H4 (cell line): ENCODE measurements at places on chromosomes 6 and 20. TPM values are rescaled to one million over a fixed set of nuclear protein-coding genes. Genes with fewer than 3 reads are reported as not detected.

GRCh38 chr20:36852187-36852586 is 23.8 kb upstream of the TLDC2 start:
- no peak for DNase-seq

- no peak for DNase-seq
These were observed 245.3 kb downstream of the MAFB start for GRCh38 chr20:40443753-40444152.

DNA sequence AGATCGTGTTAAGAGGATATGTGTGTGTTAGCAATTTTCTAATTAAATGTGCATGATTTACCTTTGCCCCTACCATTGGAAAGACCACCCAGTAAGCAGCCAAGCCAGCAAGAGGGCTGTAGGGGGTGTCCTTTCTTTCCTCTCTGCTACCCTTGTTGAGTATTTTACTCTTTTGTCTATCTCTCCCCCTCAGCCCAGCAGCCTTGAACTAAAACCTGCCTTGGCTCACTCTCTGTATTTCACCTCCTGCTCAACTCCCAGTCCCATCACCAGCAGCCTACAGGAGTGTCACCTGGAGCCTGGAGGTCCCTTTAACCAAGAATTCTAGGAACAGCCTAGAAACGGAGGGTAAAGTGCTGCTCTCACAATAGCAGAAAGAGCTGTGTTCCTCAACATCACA is 81.0 kb downstream of the HIVEP2 start:
- DNase-seq = no peak

GRCh38 chr6:170212956-170213636 is 77.8 kb downstream of the DLL1 start:
- DNase-seq = no peak

GRCh38 chr6:82145926-82146452 is 101.6 kb downstream of the IBTK start:
- no peak for DNase-seq

DNA sequence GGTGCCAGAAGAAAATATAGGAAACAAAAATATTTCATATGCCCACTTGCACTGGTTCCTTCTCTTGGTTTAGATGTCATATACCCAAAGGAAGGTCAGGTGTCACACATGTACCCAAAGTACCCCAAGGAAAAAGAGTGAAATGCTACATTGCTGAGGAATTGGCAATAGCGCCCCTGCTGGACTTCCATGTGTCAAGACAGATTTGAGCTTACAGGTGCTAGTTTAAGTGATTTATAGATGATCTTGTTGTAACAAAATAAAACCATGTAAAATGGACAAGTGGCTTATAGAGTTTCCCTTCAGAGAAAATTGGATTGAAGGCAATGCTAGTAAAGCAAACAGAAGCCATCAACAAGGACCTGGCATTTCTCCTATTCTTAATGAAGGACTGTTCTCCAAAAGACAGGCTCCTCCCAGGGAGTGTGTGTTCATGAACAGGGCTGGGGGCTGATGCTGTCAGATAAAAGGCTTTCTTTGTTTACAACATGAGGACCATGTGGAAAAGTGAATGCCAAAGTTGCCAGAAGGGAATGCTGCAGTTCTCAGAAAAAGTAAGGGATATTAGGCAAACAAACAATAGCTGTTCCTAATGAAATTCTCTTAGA is 64.3 kb upstream of the PAK5 start:
- no peak for DNase-seq

- no peak for DNase-seq
These were observed 178.7 kb downstream of the GJA1 start for GRCh38 chr6:121614115-121614514.

DNA sequence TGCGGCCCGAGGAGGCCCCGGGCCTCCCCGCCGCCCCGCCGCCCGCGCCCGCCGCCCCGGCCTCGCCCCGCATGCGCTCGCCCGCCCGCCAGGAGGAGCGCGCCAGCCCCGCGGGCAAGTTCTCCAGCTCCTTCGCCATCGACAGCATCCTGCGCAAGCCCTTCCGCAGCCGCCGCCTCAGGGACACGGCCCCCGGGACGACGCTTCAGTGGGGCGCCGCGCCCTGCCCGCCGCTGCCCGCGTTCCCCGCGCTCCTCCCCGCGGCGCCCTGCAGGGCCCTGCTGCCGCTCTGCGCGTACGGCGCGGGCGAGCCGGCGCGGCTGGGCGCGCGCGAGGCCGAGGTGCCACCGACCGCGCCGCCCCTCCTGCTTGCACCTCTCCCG is 1.5 kb downstream of the FOXQ1 start:
- no peak for DNase-seq

DNA sequence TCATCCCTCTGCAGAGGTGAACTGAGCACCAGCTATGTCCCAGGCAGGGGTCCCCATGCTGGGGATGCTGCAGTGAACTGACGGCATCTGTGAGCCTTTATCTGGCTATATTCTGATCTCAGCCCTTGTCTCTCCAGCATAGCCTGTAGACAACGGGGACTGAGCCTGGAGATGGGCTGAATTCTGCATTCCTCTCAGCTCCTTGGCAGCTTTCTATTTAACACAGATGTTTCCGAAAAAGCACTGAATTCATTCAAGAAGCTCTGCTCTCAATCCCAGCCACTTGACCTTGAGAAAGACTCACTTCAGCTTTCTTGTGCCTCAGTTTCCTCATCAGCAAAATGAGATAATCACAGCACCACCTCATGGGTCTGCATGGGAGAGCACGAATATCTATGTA is 204.4 kb upstream of the PMEPA1 start:
- DNase-seq = no peak

GRCh38 chr6:5813625-5814027 is 193.1 kb downstream of the NRN1 start:
- DNase-seq = no peak

DNA sequence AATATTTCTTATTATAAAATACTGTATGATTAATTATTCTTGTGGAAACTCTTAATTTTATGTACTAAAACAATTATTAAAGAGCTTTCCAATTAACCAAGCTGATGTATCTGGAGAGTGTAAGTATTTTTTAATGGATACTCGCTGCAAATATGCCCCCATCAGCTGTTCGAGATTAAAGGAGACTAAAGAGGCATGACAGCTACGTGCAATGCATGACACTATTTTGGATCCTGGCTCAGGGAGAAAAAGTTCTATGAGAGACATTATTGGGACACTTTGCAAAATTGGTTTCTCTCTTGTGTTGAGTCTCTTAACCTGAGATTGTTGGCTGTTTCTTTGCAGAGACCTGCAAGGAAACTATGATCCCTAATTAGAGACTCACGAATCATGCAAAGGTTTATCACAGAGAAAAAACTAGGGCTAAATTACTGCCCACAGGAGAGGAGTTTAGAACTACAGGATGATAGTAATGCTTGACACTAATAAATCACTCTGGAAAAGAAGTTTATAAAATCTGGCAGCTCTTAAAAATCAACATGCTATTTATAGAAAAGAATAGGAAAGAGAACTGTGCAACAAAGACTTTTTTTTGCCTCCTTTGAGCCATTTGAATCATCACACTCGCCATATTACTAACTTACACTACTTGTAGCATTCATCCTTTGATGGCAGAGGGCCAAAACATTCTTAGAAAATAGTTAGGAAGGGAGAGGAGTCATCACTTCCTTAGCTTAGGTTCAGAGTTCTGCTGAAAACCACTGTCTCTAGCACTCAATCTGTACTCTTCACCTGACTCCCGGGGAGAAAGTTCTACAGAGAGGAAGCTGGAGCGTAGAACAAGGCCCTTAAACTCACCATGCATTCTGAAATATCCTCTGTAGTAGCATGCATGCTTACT is 25.3 kb downstream of the NRN1 start:
- DNase-seq = peak; percentile 39

- no peak for DNase-seq
These were observed 982 bp downstream of the MMUT start for GRCh38 chr6:49462071-49462470.

GRCh38 chr6:37313723-37314486 is 39.9 kb upstream of the RNF8 start:
- no peak for DNase-seq

DNA sequence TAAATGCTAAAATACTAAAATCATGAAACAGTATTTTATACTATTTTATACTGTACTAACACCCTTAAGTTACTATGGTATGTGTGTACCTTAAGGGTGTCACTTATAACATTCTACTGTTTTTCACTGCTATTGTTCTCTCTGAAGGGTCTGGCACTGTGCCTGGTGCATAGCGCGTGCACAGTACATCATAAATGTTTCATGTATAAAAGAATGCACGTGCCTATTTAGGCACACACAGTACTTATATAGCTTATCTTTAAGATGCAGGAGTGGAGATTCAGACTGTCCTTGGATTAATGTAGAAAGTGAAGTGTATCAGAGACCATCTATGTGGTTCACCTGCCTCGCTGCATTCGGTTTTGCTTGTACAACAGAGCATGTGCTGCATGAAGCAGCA is 64.0 kb upstream of the SGK1 start:
- DNase-seq = no peak

- no peak for DNase-seq
These were observed 75.0 kb upstream of the SULF2 start for GRCh38 chr20:47860049-47860830.

GRCh38 chr6:8375916-8376315 is 59.4 kb downstream of the SLC35B3 start:
- no peak for DNase-seq

DNA sequence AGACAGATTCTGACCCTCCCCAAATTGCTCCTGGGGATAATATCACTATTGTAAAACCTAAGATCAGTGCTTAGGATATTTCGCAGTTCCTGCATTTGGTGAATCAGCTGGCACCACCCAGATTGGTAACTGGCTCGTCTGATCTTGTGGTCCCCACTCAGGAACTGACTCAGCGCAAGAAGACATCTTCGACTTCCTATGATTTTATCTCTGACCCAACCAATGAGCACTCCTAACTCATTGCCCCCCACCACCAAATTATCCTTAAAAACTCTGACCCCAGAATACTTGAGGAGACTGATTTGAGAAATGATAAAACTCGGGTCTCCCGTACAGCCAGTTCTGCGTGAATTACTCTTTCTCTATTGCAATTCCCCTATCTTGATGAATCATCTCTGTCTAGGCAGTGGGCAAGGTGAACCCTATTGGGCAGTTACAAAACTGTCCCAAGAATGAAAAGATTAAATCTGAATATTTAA is 55.7 kb upstream of the PRND start:
- DNase-seq = peak; percentile 52

DNA sequence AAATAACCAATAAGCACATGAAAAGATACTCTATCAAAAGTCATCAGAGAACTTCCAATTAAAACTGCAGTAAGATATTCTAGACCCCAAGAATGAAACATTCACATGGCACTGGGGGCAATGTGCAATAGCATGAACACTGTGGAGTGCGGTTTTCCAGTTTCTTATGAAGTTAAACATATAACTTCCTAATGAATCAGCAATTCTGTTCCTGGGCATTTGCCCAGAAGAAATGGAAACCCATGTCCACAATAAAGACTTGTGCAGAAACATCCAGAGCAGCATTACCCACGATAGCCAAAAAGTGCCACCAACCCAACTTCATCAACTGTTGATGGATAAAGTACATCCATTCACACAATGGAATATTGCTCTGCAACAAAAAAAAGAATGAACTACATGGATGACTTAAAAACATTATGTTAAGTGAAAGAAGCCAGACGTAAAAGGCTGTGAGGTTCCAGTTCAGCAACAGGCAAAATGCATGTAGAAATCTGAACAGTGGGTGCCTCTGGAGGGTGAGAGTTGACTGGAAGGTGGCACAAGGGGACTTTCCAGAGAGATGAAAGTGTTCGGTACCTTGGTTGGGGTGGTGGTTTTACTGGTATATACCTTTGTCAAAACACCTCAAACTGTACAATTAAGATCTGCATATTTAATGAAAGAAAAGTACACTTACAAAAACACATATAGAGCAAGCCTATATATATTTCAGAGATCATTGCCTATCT is 207.2 kb upstream of the ECI2 start:
- no peak for DNase-seq

DNA sequence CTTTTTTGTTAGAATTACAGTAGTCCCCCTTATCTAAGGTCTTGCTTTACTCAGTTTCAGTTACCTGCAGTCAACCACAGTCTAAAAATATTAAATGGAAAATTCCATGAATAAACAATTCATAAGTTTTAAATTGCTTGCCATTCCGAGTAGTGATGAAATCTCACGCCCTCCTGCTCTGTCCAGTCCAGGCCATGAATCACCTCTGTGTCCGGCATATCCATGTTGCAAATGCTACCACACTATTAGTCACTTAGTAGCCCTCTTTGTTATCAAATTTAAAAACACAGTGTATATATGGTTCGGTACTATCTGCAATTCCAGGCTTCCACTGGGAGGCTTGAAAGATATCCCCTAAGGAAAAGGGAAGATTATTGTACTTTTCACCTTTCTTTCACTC is 164.6 kb upstream of the FAM83B start:
- DNase-seq = peak; percentile 22

DNA sequence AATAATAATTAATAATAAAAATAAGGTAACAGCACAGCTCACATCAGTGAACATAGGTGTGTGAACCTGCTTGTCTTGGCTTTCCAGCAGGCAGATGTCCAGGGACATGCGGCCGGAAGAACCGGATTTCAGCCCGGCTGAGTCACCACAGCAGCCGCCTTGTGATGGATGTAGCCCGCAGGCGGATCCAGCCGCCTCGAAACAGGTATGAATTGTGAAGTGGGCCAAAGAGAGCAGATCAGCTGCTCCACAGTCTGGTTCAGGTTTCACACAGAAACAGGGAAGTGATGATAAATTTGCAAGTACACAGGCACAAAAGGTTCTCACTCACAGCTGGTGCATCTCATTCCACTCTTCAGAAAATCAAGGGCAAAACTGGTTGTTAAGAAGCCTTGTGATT is 55.1 kb downstream of the ID4 start:
- DNase-seq = peak; percentile 63

- DNase-seq = no peak
These were observed 200.7 kb downstream of the WDR27 start for GRCh38 chr6:169501128-169501527.

DNA sequence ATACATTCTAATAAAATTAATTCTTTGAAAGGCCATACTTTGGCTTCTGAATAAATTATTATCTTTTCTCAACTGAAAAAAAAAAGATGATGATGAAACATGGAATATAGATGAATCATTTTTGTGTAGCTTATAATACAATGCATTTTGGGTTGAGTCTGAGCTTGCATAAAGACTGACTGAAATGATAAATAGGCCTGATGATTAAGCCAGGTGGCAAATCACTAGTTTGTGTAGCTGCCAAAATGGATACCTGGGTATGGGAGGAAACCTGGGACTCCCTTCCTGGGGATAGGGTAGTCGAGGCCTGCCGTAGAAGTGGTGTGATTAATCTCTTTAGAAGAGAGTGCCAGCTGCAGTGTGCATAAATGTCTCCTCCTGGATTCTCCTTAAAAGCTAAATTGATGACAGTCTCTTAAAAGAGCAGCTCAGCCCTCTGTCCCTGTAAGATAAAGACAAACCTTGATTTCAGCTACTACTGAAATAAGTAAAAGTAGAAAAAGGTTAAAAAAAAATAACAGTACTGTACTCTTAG is 275.1 kb downstream of the GRIK2 start:
- no peak for DNase-seq

POU5F1 gene
- not detected in 2 replicates for total RNA-seq

RAB32 gene
- total RNA-seq = 88.3 and 93.1 TPM in 2 replicates

BCAS1 gene
- 0.12 TPM in 1 of 2 replicates, not detected in the other for total RNA-seq

HLA-DMB gene
- 4.5 and 4.6 TPM in 2 replicates for total RNA-seq

DLK2 gene
- 12.6 and 13.7 TPM in 2 replicates for total RNA-seq

TTI1 gene
- total RNA-seq = 24.7 and 25.7 TPM in 2 replicates

BPIFA1 gene
- total RNA-seq = not detected in 2 replicates

HSP90AB1 gene
- total RNA-seq = 2,045 and 2,316 TPM in 2 replicates

GGTLC1 gene
- not detected in 2 replicates for total RNA-seq

SPAG4 gene
- 0.45 TPM in 1 of 2 replicates, not detected in the other for total RNA-seq

SLC17A9 gene
- total RNA-seq = not detected in 2 replicates

LINC00237 gene
- total RNA-seq = not detected in 2 replicates

FOXS1 gene
- total RNA-seq = 0.08 TPM in 1 of 2 replicates, not detected in the other

TMEM239 gene
- total RNA-seq = not detected in 2 replicates
